Urothelium cell line (cell line): ENCODE measurements at places on chromosomes 5 and 9.

- peak; percentile 95 for DNase-seq
Measured at GRCh38 chr9:129225815-129226214, 47.8 kb upstream of the IER5L start.

DNA sequence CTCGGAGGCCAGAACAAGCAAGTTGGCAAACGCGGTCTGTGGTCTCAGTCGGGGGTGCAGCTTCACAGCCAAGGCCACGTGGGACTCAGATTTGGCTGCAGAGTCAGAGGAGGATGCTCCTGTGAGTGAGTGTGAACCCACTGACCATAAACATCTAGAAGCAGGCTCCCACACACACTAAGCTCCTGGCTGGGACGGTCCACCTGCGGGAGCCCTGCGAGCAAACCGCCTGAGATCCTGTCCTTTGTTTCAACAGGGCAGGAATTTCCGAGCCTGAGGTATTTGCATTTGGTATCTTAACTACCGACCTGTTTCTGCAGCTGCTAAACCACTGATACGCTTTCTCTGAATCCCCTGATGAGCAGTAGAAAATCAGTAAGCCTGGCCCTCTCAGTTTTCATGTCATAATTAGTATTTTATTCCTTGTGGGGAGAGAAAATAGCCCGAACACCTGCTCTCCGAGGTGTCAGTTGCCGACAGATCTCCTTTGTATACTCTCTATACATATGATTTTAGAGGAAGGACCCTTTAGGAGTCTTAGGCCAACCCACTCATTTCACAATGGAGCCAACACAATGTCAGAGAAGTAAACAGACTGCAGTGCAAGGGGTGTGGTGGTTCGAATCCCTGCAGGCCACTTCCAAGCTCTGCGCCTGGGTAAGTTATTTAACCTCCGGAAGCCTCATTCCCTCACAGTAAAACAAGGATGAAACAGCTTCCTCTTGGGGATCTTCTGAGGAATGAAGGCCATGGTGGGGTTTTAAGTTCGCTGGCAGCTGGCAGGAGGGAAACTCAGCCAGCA is 40.9 kb upstream of the PWWP2A start:
- no peak for DNase-seq

DNA sequence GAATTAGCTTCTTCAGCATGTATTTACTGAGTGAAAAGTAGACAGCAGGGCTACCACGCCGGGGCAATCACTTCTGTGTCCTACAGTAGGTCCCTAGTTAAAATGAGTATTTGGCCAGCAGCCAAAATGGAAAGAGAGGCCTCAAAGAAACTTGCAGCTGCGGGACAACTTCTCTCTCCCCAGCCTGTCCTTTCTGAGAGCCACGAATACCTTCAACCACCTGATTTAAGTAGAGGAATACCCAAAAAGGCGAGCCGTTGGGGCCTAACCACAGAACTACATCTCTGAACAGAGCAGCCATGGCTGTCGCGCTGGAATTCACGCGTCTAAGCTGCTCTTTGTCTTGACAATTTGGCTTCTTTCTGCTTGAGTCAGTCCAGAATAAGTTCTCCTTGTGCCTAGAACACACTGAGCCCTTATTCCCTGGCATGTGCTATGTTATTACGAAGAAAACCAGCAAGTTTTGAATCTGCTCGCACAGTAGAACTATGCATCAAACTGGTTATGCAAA is 43.8 kb upstream of the GOLPH3 start:
- DNase-seq: peak; percentile 40

- no peak for DNase-seq
Measured at GRCh38 chr5:154086641-154087040, 47.9 kb downstream of the MFAP3 start.

DNA sequence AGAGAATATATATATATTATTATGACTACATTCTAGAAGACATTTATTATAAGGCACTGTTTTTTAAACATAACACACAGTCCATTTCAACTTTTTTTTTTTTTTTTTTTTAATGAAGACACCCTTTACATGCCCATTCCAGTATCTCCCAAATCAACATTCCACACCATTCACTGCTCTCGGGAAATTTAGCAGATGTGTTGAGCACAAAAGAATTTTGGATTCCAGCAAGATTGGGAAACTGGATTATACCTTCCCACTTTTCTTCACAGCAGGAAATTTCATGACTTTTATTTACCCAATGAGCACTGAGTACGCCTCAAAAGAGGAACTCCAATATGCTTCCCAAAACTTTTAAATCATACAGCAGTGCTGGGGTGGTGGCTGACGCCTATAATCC is 333.6 kb upstream of the DAB2 start:
- no peak for DNase-seq

DNA sequence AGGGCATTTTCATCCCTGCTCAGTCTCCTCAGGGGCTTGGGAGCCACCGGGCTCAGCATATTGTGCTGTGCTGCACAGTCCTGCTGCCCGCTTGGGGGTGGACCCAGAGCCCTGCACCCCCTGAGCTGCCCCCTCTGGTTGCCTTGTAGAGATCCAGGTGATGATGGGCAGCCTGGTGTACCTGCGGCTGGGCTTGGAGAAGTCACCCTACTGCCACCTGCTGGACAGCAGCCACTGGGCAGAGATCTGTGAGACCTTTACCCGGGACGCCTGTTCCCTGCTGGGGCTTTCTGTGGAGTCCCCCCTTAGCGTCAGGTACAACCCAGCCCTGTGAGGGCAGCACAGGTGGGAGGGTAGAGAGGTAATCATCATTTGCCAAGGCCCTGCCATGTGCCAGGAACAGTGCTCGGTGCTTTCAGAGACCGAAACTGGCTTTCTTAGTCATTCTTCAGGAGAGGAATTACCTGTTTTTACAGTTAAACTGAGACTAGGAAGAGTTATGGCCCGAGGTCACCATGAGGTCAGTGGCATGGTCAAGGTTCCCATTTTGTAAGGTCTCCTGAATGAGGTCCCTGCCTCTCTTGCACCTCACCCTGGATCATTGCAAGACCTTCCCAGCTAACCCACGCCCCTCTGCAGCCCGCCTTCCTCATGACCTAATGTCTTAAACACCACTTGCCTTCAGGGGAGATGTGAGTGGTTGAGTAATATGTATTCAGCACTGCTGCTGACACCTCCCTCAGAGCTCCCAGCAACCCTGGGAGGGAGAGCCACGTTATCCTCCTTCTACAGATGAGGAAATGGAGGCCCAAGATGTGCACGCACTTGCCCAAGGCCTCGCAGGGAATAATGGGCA is 7.5 kb downstream of the NHP2 start:
- peak; percentile 69 for DNase-seq

GRCh38 chr5:159018855-159019254 is 80.9 kb downstream of the EBF1 start:
- no peak for DNase-seq

DNA sequence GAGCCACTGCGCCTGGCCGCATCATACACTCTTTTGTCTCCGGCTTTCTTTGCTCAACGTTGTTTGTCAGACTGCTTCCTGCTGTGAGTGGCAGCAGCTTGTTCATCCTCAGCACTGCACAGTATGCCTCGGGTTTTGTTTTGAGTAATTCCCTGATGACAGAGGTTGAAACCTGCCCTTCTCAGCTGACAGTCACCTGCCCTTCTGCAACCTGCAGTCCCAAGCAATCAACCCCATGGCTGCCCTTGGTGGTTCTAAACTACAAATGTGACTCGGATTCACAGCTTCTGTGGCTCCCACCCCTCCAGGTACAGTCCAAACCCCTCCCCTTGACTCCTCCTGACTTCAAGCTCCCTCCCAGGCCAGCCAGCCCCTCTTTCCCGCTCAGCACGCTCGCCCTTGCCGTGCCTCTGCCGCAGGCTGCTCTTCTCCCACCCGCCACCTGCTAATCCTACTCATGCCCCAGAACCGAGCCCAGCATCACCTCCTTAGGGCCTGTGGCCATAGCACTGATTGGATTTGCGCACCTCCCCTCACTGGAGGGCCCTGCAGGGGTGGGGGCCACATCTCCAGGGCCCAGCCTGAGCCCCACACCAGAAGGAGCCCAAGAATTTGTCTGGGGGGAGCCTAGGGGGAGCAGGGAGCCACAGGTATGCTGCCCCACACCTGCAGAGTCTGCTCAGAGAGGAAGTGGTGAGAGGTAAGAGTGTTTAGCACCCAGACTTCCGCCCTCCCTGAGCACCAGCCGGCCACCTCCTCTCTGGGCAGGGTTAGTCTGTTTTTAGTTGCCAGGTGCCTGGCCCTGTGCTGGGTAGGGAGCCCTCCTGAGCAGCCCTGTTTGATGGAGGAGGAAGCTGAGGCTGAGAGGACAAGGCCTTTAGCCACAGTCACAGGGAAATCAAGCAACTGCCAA is 10.1 kb downstream of the EEIG1 start:
- DNase-seq: no peak

DNA sequence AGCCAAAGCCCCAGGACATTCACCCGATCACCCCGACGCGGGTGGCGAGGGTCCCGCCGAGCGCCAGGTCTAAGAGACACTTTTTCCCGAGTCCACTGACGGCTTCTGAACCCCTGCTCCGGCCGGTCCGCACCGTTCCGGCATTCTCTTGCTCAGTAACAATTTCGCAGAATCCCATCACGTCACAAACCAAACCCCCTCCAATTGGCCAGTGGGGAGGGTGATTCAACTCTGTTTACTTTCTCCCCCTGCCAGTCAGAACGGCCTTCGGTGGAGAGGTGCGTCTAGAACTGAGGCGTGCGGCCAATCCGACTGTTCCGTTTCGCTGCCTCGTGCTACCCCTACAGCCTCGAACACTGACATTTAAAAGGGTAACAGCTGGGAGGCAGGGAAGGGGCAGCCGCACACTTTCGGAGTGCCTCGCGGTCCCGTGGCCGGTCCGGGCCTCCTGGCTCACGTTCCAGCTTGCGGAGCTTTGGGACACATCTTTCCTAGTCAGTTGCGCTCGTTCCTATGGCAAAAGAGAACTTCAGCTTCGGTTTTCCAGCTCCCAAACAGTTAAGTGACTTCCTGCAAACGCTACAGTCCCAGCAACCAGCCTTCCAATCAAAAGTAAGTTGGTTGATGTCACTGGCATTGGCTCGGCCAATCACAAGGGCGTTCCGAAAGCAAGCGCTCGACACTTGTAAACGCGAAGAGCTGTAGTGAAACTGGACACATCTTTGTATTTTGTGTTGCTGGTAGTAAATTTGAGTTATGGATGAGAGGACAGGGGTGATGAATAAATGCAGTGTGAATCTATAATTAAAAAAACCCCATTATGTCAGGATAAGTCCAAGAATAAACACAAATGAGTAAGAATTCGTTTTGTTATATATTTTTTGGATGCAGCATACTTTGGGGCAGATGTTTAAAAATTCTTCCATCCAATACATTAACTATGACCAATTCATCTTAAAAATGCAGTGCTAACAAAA is at the start of gene KLF9:
KLF9 (minus strand) TSS at position 859 of the 977 bp plus-strand sequence. CDS start 1,294 bp downstream, outside the sequence.
- peak; percentile 87 for DNase-seq

DNA sequence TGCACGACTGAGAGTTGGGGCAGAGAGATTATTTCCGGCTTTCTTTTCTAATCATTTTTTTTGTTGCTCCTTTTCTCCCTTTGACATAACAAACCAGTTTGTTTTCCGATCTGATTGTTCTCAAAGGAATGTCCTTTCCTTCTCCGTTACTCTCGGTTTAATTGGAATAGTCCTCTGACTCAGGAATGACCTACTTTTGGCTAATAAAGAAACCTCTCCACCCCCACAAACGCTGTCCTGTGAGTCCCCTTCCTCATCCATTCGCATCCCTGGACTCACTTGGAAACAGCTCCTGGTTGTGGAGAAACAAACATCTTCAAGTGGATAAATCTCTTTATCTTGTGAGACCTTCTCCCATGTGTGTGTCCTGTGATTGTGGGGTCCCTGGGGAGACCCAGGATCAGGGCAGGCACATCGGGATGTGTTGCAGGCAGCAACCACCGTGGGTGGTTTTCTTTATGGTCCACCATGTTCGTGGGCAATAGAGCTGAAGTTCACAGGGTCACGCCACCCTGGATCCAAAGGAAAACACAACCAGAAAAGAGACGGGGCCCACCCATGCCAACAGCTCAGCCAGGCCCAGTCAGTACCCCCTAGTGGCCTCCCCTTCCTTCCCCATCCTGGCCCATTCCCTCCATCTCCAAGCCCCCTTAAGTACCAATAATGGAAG is 45.2 kb upstream of the NEK6 start:
- DNase-seq: peak; percentile 28

DNA sequence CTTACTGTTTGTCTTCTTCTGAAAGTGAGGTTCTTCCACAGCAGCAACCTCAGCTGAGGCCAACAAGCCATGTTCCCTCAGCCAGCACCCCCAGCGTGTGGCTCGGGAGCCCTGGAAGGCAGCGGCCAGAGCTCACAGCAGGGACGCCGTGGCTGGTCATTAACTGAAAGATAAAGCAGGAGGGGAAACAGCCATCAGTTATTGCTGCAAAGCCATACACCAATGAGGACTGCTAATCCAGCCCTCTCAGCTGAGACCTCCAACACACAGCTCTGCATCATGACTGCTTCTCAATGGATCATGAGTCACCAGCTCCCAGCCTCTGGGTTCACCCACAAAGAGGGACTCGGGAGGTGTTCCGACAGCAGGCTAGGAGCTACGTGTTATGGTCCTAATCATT is 24.3 kb downstream of the ABCA1 start:
- no peak for DNase-seq

DNA sequence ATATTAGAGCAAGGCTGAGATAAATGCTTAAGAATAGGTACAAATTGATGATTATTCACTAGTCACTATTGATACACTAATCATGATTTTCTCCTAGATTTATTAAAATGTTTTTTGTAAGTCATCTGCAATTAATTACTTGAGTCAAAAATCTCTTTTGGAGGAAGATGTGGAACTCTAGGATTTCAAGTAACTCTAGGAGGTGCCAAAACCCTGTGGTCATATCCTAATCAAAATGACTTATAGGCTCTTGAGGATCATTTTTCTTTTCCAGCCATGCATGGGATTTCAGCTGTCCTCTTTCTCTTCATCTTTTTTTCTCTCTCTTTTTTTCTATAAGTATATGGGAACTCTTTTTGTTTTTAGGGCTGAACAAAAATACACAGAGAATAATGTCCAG is 141.8 kb upstream of the CD180 start:
- no peak for DNase-seq

DNA sequence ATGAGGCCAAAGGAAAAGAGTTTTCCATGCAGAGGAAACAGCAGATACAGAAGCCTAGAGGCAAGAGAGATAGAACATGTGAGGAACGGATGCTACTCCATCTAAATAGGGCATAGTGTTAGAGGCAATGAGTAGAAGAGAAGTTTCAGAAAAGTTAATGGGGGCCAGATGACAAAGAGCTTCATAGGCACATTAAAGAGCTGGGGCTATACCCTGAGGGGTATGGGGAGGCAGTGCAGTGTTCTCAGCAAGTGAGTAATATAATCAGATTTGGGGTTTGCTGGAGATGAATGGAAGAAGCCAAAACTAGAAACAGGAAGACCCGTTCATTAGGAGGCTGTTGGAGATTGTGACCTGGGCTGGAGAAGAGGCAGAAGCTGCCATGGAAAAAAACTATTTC is 87.2 kb downstream of the GLIS3 start:
- DNase-seq: no peak

DNA sequence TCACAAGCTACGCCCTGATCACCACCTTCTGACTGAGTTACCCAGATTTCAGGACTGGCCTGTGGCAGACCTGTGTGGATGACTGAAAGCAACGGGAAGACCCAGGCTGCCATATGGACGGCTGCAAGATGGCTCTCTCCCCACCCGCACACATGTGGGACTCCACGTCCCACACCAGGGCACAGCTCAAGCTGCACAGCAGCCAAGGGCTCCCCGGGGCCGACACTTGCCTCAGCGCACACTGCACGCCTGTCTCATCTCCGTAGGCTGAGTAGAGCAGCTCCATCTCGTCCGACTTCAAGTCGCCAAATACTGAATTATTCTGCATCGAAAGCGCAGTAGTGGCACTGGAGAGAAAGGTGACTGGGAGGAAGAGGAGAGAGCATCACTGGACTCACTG is 14.5 kb downstream of the BRD9 start:
- no peak for DNase-seq

- DNase-seq: peak; percentile 90
Measured at GRCh38 chr9:88076286-88077070, 61.8 kb downstream of the SPATA31C2 start.
